ENCODE measurements at places on chromosomes 16 and 17.

GRCh38 chr16:79297805-79298204 is 302.7 kb downstream of the MAF start:
- no peak for DNase-seq

GRCh38 chr16:84683691-84684591 is 15.9 kb upstream of the USP10 start:
- DNase-seq, result no peak

DNA sequence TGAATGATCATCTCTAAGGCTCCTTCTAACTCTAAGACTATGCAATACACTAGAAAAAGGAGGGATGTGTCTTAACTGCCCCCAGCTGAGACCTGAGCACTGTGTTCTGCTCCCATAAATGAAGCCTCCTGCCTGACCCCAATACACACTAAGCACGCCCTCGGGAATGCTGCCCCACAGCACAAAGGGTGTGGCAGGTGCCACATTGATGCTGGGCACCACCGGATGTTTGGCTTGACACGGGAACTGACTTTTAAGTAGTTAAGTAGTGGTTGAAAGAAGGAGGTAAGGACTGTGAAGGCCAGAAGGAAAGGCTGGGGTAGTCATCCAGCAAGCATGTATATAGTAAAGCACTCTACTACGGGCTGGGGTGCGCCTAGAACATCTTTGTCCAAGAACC is 4.0 kb downstream of the GSDMA start:
- DNase-seq, result no peak

- no peak for DNase-seq
Measured at GRCh38 chr17:63698381-63698885, 1.5 kb downstream of the LIMD2 start.

DNA sequence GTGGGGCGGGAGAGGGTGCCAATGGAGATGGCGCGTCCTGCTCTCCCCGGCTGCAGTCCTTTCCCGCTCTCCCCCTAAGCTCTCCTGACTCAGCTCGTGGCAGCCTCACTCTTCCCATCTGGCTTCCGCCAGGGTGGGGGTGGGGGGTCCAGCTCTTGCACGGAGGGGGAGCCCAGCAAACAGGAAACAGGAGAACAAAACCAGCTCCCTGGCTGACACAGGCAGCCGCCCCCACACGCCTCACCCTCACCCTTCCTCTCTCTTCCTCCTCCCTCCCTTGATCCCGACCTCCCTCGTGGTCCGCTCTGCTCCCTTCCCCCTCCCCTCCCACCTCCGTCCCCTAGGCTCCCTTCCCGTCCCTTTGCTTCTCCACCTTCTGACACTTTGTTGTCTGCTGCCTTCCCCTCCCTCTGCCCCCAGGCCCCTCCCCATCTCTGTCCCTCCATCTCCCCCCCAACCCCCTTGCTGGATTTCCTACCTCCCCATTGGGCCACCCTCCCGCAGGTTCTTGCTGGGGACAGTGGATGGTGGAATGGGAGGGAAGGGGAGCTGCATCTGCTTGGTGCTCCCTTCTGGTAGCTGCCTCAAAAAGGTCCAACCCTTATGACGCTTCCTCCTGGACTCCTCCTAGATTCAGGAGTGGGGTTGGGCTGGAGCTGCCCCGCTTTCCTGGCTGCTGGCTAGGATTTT is 23.7 kb downstream of the ARHGAP23 start:
- no peak for DNase-seq

DNA sequence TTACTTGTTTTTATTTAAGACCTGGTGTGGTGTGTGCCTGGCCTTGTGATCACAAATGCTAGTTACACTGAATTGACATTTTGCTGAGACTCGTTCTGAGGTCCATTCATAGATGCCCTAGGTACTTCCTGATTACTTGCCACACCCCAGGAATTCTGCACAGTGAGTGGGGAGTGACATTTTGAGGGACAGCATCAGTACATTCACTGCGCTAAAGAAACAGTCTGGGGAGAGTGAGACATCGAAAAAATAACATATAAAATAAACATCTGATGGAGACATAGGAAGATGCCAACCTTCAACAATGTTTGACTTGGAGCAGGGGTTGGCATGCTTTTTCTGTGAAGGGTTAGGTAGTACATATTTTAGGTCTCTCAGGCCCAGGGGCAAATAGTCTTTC is 30.4 kb downstream of the ABCC1 start:
- no peak for DNase-seq

- DNase-seq, result no peak
Measured at GRCh38 chr16:69927056-69927757, 23.9 kb upstream of the CLEC18A start.

- no peak for DNase-seq
Measured at GRCh38 chr16:73252446-73252845, 204.5 kb upstream of the ZFHX3 start.

DNA sequence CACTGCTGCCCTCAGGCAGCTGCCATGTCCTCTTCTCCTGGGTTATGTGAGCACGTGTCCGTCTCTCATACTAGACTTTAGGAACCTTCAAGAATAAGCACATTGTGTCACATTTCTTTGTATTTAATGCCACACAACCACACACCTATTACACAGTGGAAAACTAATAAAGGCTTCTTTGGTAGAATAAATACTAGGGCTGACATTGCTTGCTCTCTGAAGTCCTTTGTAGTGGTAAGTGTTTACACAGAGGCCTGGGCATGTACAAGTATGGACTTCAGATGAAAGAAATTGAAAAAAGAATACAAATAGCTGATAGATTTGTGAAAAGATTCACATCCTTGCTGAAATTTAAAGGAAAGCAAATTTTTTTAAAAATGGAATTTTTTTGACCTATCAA is 188.1 kb upstream of the CCL2 start:
- no peak for DNase-seq

DNA sequence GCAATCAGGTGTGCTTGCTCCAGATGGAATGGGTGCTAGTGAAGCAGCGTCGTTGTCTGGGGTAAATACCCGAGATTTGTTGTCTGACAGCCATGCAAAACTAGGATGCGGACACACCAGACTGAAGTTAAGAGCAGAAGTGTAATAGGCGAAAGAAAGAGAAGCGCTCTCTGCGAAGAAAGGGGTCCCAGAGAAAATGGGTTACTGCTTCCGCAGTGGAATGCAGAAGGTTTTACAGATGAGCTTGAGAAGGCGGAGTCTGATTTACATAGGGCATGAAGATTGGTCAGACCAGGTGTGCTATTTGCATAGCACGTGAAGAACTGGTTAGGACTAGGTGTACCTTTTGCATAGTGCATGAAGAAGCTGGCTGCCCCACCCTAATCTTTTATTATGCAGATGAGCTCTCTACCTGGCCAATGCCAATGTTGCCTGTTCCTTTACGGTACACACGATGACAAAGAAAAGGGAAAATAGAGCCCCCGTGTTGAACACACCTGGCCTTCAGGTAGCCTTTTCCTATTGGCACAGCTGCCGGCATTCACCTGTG is 32.0 kb upstream of the SNN start:
- no peak for DNase-seq

DNA sequence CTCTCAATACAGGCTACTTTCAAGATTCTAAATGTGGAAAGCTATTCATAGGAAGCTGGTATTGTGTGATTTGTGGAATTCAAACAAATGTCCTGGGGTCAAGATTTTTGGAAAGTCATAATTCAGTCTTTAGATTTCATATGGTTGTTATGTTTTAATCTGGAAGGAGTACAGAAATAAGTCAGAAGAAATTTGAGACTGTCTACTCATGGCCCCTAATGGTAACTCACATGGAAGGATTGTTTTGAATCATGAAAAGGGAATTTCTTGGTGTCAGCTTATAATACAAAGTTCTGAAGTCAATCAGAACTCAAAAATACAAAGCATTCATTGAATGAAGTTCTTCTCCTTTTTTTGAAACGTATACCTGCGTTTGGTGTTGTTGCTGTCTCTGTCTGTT is 3.1 kb downstream of the KCNJ2 start:
- DNase-seq, result no peak

DNA sequence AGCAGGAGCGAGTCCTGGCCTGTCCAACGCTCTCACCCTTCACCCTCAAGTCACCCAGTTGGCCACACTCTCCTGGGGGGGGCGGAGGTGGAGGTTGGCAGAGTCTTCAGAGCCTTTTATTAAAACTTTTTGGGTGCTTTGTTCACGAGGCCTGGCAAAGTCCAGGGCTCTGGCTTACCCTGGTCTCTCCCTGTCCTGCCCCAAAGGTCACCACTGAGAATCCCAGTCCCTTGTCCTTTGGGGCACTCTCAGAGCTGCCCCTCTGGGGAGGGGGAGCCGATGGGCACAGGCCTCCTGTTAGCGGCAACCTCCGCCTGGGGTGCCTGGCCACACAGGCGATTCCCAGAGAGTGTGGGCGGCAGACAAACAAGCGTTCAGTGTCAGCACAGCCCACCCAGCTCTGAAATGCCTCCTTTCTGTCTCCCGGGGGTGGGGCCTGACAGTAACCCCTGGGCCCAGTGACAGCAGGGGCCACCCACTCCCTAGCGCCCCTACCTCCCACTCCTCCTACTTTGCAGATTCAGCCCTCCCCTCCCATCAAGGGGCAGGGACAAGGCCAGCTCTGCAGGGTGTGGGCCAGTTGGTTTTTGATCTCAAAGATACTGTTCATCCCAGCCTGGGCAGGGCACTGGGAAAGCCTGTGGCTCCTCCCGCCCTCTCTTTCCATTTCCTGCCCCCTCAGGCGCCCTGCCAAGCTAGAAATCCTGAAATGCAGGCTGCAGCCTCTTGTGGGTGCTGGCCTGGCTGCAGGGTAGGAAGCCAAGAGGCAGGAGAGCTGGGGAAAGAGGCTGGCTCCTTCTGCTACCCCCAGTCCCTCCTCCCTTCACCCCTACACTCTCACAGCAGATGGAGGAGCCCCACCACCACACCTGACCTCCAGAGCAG is 36.6 kb upstream of the EMP2 start:
- peak; percentile 32 for DNase-seq

DNA sequence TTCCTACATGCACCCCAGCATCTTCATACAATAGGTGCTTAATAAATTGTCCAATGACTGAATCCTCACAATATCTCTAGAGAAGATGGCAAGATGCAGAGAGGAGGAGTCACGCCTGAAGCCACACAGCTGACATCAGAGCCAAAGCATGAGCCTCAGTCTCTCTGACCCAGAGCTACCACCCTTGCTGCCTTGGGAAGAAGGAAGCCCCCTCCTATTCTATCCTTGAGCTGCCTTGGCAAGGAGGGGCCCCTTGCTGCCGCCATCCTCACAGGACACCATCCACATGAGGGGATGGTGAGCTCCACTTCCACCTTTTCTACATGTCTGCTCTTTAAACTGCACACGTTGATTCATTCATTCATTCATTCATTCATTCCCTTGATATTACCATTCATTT is 37.0 kb upstream of the C16orf78 start:
- no peak for DNase-seq

GRCh38 chr17:10812674-10813073 is 8.8 kb upstream of the TMEM238L start:
- DNase-seq, result no peak

GRCh38 chr16:79171931-79172705 is 428.4 kb downstream of the MAF start:
- no peak for DNase-seq

DNA sequence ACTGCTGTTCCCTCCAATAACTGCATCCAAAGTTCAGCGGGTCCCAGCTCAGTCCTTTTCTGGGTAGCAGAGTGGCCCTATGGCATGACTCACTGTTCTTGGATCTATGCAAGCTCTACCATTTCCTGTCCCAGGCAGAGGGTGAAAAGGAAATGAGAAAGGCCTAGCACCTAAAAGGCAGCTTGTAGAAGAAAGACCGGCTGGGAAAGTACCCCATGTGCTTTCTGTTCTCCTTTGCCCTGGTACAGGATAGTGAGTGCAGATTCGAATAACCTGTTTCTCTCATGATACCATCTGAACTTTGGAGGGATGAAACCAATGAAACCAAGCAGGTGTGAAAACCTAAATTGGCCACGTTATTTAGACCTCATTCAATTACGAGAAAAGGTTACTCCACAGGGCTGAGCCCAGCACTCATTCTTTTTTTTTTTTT is 12.7 kb upstream of the HASPIN start:
- DNase-seq, result no peak

- DNase-seq, result no peak
Measured at GRCh38 chr17:28295677-28296578, 23.1 kb upstream of the TMEM97 start.

DNA sequence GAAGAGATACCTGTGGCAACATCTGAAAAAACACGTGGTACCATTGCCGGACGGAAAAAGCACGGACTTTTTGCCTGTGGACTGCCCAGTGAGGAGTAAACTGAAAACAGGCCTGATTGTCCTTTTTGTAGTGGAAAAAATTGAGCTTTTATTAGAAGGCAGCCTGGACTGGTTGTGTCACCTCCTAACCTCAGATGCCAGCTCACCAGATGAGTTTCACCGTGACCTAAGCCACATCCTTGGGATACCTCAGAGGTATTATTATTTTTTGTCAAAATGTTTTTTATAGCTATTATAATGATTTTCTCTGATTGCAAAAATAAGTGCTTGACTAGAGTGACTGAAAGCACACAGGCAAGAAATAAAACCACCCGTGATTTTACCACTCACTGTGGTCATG is 34.9 kb downstream of the RNF213 start:
- no peak for DNase-seq

DNA sequence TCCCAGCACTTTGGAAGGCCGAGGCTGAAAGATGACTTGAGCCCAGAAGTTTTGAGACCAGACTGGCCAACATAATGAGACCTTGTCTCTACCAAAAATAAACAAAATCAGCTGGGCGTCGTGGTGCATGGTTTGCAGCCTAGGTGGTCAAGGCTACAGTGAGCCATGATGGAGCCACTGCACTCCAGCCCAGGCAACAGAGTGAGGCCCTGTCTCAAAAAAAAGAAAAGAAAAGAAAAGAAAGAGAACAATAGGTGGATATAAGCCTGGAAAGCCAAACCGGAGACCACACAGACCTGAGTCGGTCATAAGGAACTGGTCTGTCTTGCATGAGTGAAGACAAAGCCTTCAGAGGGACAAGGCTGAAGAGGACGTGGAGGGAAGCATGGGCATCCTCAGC is 14.4 kb downstream of the ATP6V0D1 start:
- DNase-seq, result no peak

DNA sequence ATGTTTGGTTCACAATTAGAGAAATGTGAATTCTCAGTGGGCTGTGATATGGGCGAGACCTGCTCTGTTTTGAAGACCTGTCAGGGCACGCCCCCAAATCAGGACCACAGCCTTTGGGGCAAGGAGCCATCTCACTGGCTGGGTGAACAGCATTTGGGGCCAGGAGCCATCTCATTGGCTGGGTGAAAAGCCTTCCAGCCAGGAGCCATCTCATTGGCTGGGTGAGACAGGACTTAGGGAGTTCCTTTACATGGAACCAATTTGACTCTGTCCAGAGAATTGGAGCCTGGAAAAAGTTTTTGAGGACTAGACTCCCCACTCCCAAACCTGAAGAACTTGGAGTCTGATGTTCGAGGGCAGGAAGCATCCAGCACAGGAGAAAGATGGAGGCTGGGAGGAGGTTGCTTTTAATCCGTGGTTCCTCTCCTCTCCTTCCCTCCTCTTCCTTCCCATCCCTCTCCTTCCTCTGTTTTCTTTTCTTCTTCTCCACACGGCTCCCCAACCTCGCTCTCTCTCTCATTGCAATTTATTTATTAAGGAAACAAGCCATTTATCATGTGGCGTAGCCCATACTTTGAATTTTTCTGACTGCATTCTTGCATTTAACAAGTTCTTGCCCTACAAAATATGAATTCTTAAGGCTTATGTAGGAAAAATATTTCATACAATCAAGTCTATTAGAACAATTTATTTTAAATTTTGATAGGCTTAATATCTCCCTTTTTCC is 19.7 kb downstream of the FOXL1 start:
- no peak for DNase-seq

GRCh38 chr16:28876973-28877654 is 1.2 kb upstream of the ATP2A1 start:
- DNase-seq, result no peak
